ENCODE measurements at places on chromosomes 6 and 20. TPM values are rescaled to one million over a fixed set of nuclear protein-coding genes. Genes with fewer than 3 reads are reported as not detected.

The COL20A1 gene
- not detected for total RNA-seq

The NTSR1 gene
- 9.0 TPM for total RNA-seq

DNA sequence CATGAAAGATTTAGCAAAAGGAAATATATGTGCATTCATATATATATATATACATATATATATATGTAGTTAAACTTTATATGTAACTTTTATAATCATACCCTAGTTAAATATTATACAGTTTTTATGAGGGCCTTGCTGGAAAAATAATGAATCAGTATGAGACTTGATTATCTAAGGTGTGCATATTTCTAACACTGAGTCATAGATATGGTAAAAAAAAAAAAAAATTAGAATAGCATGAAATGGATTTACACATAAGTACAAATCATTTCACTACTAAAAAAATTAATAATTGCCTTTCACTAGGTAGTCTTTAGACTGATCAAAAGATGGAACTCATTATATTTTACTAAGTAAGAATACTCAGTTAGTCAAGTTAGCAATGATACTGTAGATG, 51.3 kb upstream of the DST start:
- no peak for DNase-seq

GRCh38 chr6:99014061-99014460, 66.3 kb upstream of the FBXL4 start:
- DNase-seq, result no peak

GRCh38 chr20:52303281-52303950, 111.8 kb upstream of the ZFP64 start:
- DNase-seq, result no peak

GRCh38 chr20:49420811-49421295, 61.6 kb downstream of the KCNB1 start:
- no peak for DNase-seq

Data from A172 (cell line).